Activated T-cell treated with anti-CD3 and anti-CD28 coated beads, Interleukin-2, amount 50 U/mL, for 72 hours (primary cell): ENCODE measurements at places on chromosomes 5 and 9. TPM values are rescaled to one million over a fixed set of nuclear protein-coding genes. Genes with fewer than 3 reads are reported as not detected.

The SLCO4C1 gene
- total RNA-seq, result 0.22 TPM

- DNase-seq, result peak; percentile 88
Measured at GRCh38 chr9:92954049-92954861, 6.9 kb downstream of the FGD3 start.

GRCh38 chr9:88998911-88999310 lies 7.6 kb downstream of the S1PR3 start:
- no peak for DNase-seq

GRCh38 chr9:34563262-34563661 lies 26.3 kb downstream of the CNTFR start:
- DNase-seq, result no peak
